Activated naive CD8-positive, alpha-beta T cell treated with anti-CD3 and anti-CD28 coated beads, Interleukin-2, amount 10 ng/mL, durations not matched to agents 7 days and 5 days (primary cell): ENCODE measurements at places on chromosomes 12 and 14. TPM values are rescaled to one million over a fixed set of nuclear protein-coding genes. Genes with fewer than 3 reads are reported as not detected.

FICD gene
- 6.9 TPM for total RNA-seq

P2RX7 gene
- total RNA-seq: 6.6 TPM

NRL gene
- total RNA-seq: 3.4 TPM

DNA sequence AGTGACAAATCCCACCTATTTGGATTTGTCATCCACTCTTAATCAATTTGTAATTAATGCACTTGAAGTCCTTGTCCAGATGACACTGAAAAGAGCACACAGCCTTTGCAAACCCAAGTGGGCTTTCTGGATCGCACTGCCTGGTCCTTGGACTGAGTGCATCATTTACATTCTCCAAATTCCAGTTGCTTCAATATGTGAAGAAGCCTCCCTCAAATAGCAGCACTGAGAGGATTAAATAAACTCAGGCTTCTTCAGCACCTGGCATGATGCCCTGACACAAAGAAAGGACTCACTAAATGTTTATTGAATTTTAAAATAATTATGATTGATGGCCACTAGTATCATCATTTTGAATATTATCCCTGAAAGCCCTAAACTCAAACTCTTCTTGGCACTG, 496.5 kb downstream of the VRK1 start:
- peaks cover 53% of the 10 kb centered on the region for H3K27me3 ChIP-seq
- DNase-seq: no peak
- H3K4me1 ChIP-seq: peaks cover 20% of the 10 kb centered on the region
- no peak overlapping the region for H3K4me3 ChIP-seq
- H3K36me3 ChIP-seq: no peaks in the 10 kb centered on the region

- H3K4me3 ChIP-seq: peak overlapping the region; percentile 44
- no peak for DNase-seq
- peaks cover 30% of the 10 kb centered on the region for H3K4me1 ChIP-seq
- no peaks in the 10 kb centered on the region for H3K27me3 ChIP-seq
Observed at GRCh38 chr14:68379510-68380328, 413.1 kb downstream of the ZFP36L1 start.

GRCh38 chr14:89400529-89400928, 16.5 kb downstream of the FOXN3 start:
- peaks cover 31% of the 10 kb centered on the region for H3K36me3 ChIP-seq
- peaks cover 16% of the 10 kb centered on the region for H3K4me1 ChIP-seq
- no peaks in the 10 kb centered on the region for H3K27me3 ChIP-seq
- DNase-seq: no peak
- peak overlapping the region; percentile 1 for H3K27ac ChIP-seq

GRCh38 chr14:87002776-87003175, 990.2 kb downstream of the GALC start:
- H3K4me3 ChIP-seq: no peak overlapping the region
- no peaks in the 10 kb centered on the region for H3K36me3 ChIP-seq
- no peak for DNase-seq

DNA sequence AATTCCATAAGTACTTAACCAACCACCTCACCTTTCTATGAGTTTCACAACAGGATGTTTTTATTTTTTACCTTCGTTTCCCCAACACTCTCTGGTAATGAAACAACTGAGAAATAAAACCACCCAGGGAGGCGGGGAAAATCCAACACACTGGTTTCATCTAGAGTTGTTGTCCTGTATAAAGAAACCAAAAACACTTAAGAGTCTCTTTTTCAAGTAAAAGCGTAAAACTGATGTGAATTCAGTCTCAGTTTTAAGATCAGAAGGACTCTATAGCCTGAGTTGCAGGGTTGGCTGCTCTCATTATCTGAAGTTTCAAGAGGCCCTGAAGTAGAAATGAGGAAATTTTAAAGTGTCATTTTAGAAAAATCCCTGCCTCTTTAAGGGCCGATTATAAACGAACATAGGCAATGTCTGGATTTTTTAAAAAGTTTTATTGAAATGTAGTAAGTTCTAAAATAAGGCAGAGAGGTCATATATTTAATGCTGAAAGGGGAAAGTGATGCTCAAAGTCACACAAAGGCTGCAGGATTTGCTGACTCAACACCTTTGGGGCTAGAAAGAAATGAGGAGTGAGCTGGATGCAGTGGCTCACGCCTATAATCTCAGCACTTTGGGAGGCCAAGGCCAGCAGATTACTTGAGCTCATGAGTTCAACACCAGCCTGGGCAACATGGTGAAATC, 27.2 kb downstream of the HIGD1C start:
- peaks cover 33% of the 10 kb centered on the region for H3K36me3 ChIP-seq
- H3K4me3 ChIP-seq: no peak overlapping the region
- no peaks in the 10 kb centered on the region for H3K27me3 ChIP-seq
- peaks cover 4% of the 10 kb centered on the region for H3K4me1 ChIP-seq

DNA sequence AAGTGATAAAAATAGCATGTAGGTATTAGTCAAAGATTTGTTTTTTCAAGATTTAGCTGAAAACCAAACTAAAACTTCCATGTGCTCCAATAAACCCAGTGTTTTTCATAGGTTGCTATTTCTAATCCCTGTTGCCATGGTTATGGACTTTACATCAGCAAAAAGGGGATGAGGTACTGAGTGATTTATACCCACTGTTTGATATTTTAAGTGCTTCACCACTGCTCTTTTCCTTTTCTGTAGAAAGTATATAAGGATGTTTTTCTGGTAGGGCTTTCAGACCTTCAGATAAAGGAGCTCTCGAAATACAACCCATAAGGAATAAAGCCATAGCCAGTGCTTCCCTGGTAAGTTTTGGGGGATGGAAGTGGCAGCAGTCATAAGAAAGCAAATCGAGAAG, at the start of gene OTOGL:
Gene OTOGL, plus strand, starts transcription at position 279 of the 400 bp plus-strand sequence. CDS start 109,895 bp downstream, outside the sequence.
- H3K4me3 ChIP-seq: no peak within 1 kb of the TSS
- no peaks in the 10 kb centered on the region for H3K36me3 ChIP-seq
- H3K27ac ChIP-seq: no peak within 1 kb of the TSS
- DNase-seq: no peak
- H3K27me3 ChIP-seq: peaks cover 3% of the 10 kb centered on the region
- H3K4me1 ChIP-seq: no peaks in the 10 kb centered on the region

GRCh38 chr14:94558842-94559241, 2.4 kb upstream of the SERPINA4 start:
- H3K36me3 ChIP-seq: no peaks in the 10 kb centered on the region
- no peaks in the 10 kb centered on the region for H3K4me1 ChIP-seq
- H3K4me3 ChIP-seq: no peak overlapping the region
- DNase-seq: no peak
- peaks cover 4% of the 10 kb centered on the region for H3K27me3 ChIP-seq
- no peak overlapping the region for H3K27ac ChIP-seq

- H3K4me1 ChIP-seq: peaks cover 18% of the 10 kb centered on the region
- no peaks in the 10 kb centered on the region for H3K36me3 ChIP-seq
- no peak overlapping the region for H3K4me3 ChIP-seq
- peaks cover 18% of the 10 kb centered on the region for H3K27me3 ChIP-seq
Observed at GRCh38 chr12:75632442-75632841, 121.0 kb upstream of the KRR1 start.

GRCh38 chr12:52658196-52658595, 6.2 kb upstream of the KRT2 start:
- H3K4me3 ChIP-seq: no peak overlapping the region
- no peaks in the 10 kb centered on the region for H3K36me3 ChIP-seq
- H3K27ac ChIP-seq: no peak overlapping the region
- H3K27me3 ChIP-seq: peaks cover 30% of the 10 kb centered on the region
- no peak for DNase-seq
- H3K4me1 ChIP-seq: peaks cover 11% of the 10 kb centered on the region

DNA sequence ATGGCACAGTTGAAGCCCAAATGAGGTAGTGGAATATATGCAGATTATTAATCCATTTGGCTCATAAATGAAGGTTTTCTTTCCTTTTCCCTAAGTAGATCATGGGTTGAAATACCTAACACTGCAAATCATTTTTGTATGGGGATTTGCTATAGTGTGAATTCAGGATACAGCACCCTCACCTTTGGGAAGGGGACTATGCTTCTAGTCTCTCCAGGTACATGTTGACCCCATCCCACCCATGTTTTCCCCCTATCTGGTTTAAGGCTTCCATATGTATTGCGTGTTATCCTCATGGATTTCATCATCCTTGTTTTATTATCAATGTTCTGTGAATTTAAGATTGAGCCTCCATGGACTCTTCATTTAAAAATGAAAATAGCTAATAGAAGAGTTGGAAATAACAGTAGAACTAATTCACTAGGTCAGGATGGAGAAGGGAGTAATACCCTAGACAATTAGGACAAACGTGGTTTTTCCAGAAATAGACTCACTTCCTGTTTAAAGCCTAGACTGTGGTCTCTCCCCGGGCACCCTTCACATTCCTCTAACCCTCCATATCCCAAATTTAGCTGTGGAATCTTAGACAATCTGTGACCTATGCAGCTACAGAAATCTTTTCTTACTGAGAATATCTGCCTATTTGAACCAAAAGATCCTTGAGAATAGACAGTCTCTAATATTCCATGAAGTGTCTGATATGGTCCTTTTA, 56.5 kb downstream of the DAD1 start:
- peak overlapping the region; percentile 82 for H3K4me3 ChIP-seq
- no peaks in the 10 kb centered on the region for H3K27me3 ChIP-seq
- H3K4me1 ChIP-seq: peaks cover 87% of the 10 kb centered on the region
- H3K36me3 ChIP-seq: peaks cover 88% of the 10 kb centered on the region
- DNase-seq: no peak

DNA sequence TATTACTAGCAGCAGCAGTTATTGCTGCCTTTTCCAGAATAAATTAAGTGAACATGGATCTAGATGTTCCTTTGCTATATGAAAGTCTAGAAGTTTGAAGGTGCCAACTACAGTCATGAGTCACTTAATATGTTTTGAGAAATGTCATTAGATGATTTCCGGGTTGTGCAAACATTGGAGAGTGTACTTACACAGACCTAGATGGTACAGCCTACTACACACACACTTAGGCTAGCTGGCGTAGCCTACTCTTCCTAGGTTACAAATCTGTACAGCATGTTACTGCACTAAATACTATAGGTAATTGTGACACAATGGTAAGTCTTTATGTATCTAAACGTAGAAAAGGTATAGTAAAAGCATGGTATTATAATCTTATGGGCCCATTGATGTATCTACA, 368.1 kb downstream of the PDZRN4 start:
- no peak overlapping the region for H3K4me3 ChIP-seq
- H3K27ac ChIP-seq: no peak overlapping the region
- no peaks in the 10 kb centered on the region for H3K4me1 ChIP-seq
- no peak for DNase-seq
- H3K36me3 ChIP-seq: no peaks in the 10 kb centered on the region

DNA sequence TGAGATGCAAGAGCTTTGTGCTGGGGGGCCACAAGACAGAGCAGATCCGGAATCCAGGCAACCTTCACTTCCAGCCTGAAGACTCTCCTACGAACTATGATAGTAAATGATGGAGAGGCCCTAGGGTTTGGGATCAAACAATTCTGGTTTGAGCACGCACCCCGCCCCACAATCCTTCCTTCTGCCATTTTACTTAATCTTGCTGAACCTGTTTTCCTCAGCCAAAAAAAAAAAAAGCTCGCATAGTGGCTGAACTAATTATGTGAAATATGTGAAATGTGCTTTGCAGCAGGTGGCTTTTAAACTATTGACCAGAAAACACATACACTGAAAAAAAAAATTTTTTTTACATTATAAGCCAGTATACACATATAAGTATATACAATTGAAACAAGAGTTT, 667 bp upstream of the ITFG2 start:
- no peaks in the 10 kb centered on the region for H3K27me3 ChIP-seq
- H3K36me3 ChIP-seq: peaks cover 4% of the 10 kb centered on the region
- no peak for DNase-seq
- H3K4me1 ChIP-seq: peaks cover 22% of the 10 kb centered on the region
- H3K27ac ChIP-seq: peak overlapping the region; percentile 30
- H3K4me3 ChIP-seq: peak overlapping the region; percentile 99

DNA sequence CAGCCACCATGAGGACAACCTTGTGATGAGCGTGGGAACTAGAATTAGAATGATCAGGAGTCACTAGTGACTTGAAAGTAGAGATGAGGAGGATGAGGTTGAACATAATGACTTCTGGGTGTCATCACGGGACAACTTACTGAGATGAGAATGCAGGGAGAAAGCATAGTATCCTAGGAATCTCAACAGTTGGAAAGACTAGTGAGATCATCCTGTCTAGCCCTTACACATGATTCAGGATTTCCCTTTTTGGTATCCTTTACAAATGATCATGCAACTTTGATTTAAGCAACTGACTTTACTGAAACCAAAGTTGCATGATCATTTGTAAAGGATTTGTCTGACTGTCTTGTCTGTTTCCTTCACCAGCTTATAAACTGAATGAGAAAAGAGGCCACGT, 51.8 kb upstream of the HIF1A start:
- peaks cover 2% of the 10 kb centered on the region for H3K36me3 ChIP-seq
- H3K27me3 ChIP-seq: no peaks in the 10 kb centered on the region
- DNase-seq: no peak
- H3K4me3 ChIP-seq: no peak overlapping the region
- no peak overlapping the region for H3K27ac ChIP-seq

DNA sequence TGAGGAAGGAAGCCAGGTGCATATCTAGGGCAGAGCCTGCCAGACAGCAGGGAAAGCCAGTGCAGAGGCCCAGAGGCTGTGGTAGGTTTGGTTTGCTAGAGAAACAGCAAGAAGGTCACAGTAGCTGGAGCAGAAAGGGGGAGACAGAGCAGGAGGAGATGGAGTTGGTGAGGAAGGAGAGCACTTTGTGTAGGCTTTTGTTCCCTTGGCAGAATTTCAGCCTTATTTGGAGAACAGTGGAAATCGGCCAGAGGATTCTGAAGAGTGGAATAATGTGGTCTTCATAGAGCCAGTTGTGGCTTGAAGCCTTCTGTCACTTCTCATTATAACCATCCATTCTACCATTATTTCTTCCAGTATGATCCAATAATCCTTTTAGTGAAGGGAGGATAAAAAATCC, 212.9 kb upstream of the FAR2 start:
- DNase-seq: no peak
- no peak overlapping the region for H3K27ac ChIP-seq
- no peaks in the 10 kb centered on the region for H3K4me1 ChIP-seq
- no peaks in the 10 kb centered on the region for H3K27me3 ChIP-seq
- H3K4me3 ChIP-seq: no peak overlapping the region

ADCY6 gene
- total RNA-seq: not detected

- no peaks in the 10 kb centered on the region for H3K4me1 ChIP-seq
- no peak overlapping the region for H3K27ac ChIP-seq
- peaks cover 61% of the 10 kb centered on the region for H3K36me3 ChIP-seq
- H3K27me3 ChIP-seq: no peaks in the 10 kb centered on the region
- no peak for DNase-seq
Observed at GRCh38 chr14:92973798-92974372, 50.9 kb downstream of the CHGA start.

- no peaks in the 10 kb centered on the region for H3K4me1 ChIP-seq
- no peaks in the 10 kb centered on the region for H3K27me3 ChIP-seq
- no peaks in the 10 kb centered on the region for H3K36me3 ChIP-seq
- no peak overlapping the region for H3K27ac ChIP-seq
- peak; percentile 29 for DNase-seq
- no peak overlapping the region for H3K4me3 ChIP-seq
Observed at GRCh38 chr14:104887623-104888488, 22.8 kb downstream of the CEP170B start.

BMP4 gene
- 0.42 TPM for total RNA-seq

DNA sequence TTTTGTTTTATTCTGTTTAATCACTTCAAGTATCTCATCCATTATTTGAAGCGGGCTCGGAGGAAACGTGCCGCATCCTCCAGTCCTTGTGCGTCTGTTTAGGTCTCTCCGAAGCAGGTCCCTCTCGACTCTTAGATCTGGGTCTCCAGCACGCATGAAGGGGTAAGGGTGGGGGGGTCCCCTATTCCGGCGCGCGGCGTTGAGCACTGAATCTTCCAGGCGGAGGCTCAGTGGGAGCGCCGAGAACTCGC, 311 bp upstream of the LGR5 start:
- peaks cover 64% of the 10 kb centered on the region for H3K27me3 ChIP-seq
- DNase-seq: no peak
- H3K4me3 ChIP-seq: peak overlapping the region; percentile 66
- no peaks in the 10 kb centered on the region for H3K36me3 ChIP-seq
- peaks cover 18% of the 10 kb centered on the region for H3K4me1 ChIP-seq

- no peak for DNase-seq
- peak overlapping the region; percentile 68 for H3K4me3 ChIP-seq
- H3K27me3 ChIP-seq: peaks cover 61% of the 10 kb centered on the region
- H3K4me1 ChIP-seq: peaks cover 11% of the 10 kb centered on the region
Observed at GRCh38 chr14:64550621-64551333, 1.0 kb downstream of the PPP1R36 start.
